Peyer's patch (tissue), 4 donors: ENCODE measurements at places on chromosomes 6 and 20.

GRCh38 chr6:71544906-71545305, 256.3 kb downstream of the OGFRL1 start:
- no peak for DNase-seq

DNA sequence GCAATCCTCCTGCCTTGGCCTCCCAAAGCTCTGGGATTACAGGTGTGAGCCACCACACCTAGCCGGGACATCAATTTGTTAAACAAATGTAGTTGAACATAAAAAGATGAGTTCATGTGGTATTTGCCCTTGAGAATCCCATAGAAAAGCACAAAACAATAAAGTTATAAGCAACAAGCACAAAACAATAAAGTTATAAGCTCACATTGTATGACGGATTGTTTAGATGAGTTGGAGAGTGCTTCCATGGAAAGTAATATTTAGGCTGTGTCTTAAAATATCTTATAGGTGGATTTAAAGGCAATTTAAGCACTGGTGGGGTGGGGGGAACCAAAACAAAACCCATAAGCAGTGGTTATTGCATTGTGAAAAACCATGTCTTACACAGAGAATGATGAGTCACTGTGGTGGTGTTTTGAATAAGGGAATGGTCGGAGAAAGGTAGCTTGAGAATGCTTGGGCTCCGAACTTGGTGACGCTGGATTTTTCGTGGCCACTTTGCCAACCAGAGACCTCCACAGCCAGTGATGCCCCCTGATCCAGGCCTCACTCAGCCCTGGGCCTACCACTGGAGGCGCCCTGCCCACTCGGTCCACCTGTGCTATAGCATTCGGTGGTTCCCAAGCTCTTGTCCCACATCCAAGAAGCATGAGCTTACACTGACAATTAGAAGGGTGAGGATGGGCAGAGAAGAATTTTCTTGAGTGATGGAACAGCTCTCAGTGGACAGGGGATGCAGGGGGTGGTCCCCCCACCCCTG, 256.0 kb downstream of the CDKAL1 start:
- no peak for DNase-seq

DNA sequence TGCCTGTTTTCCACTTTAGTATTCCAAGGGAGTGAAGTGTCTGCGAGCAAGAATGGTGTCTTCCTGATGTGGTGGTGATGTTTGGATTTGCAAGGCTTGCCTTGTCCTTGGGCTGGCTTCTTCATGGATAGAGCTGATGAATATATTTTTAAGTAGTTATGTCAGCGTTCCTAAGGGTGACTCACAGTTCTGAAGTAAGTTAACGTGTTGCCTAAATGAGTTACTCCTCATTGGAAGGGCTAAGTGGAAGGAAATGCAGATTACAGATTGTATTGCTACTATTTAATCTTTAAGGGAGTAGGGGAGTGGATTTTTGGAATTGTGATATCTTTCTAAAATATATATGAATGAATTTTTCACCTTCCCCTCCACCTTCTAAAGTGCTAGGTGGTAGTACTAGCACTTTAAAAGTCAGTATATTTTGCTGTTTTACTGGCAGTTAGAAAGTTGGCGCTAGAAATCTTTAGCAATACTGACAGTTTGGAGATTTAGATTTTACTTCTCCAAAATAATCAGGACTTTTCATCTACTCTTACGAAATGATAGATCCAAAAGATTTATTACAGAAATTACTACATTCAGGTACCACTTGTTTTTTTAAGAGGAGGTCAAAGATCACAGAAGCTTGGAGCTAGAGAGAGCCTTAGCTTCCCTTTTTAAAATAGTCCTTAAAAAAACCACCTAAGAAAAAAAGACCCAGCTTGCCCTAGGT, 197.4 kb downstream of the JARID2 start:
- DNase-seq, result no peak

DNA sequence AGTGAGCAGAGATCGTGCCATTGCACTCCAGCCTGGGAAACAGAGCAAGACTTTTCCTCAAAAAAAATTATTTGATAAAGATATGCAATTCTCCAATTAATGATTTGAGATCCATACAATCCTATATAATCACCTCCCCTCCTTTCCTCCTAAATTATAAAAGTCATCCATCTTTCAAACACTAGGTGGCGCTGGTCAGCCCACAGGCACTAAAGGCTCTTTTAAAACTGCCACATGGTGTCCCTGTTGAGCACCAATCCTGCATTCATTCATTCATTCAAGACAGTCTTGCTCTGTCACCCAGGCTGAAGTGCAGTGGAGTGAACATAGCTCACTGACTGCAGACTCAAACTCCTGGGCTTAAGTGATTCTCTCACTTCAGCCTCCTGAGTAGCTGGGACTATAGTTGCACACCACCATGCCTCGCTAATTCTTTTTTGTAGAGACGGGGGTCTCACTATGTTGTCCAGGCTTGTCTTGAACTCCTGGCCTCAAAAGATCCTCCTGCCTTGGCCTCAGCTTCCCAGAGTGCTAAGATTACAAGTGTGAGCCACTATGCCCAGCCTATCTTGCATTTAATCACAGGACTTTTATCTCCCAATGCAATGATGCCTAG, 58.7 kb upstream of the SLC2A12 start:
- DNase-seq, result no peak

DNA sequence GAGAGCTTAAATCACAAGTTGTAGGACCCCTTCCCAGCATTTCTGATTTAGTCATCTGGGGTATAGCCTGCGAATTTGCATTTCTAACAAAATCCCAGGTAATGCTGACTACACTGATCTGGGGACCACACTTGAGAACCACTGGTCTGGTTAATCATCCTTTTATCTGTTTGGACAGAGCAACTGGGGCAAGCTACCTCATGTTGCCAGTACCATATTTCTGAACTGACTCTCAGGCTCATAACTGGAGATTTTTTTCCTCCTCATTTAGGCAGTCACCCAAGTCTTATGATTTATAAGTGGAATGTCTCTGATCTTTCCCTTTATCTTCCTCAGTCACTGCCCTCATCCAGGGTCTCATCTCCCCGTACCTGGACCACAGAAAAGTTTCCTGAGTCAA, 12.0 kb upstream of the GTF3C6 start:
- DNase-seq, result no peak

DNA sequence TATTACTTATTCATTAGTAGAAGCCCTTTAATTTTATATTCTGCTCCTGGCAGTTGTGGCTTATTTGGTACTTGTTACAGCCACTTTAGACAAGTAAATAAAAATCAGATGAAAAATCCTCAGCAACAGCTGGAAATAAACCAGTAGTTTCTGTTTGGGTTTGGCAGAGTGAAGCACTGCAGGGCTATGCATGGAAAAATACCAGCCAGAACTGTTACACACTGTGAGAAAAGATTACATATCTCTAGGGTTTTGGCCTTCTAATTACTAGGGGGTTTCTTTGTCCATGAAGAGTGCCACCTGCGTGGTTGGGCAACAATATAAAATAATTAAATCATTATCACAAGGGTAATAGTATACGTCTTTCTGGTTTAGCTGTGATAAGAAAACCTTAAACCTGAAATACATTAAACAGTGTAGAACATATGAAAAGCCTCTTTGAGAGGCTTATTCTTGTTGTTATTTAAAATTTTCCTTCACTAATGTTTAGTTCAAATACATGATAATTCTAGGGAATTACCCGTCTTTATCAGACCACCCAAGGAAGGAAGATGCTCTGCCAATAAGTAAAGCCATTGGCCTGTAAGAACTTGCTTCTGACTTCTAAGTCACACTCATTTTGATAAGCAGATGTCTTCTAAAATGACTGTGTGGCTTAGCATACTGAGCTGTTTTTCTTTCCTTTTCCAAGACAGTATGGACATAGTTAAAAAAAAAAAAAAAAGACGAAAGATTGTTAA, 320.0 kb upstream of the FLRT3 start:
- DNase-seq, result no peak

GRCh38 chr20:45833883-45834796, 541 bp downstream of the SNX21 start:
- DNase-seq, result peak; percentile 79

DNA sequence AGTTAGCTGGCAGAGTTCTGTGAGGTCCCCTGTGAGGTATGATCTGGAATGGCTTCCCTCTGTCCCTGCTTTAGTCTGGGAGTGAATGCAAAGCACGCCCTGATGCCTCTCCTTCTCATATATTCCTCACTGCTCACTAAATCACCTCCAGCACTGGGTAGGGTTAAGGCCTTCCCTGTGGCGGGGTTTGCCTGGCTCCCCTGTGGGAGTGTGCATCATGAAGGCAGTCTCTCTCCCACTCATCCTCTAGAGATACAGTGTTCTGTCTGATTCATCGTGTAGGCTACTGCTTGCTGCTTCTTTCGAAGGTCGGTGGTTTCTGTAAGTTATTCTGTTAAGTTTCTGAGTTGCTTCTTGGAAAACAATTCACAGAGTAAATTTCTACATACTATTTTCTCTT, 420.0 kb upstream of the EYS start:
- DNase-seq, result no peak

GRCh38 chr6:157161912-157162311, 161.4 kb downstream of the TMEM242 start:
- DNase-seq, result no peak

DNA sequence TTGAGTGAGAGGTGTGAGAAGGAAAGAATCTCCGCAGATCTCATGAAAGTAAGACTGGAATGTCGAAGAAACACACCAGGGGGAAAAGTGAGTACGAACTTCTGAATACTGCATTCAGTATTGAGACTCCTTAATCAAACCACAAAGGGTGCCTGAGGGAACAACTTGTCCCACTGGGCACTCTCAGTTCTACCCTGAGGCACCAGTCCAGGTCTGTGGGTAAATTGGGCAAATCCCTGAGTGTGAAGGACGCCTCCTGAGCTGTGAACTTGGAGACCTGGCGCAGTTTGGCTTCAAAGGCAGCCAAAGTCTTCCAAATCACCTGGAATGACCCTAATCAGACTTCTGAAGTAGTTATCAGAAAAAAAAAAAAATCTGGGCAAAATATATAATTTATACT, 329.7 kb downstream of the BTBD9 start:
- DNase-seq, result no peak

GRCh38 chr20:24494460-24494920, 25.1 kb downstream of the SYNDIG1 start:
- DNase-seq, result no peak

DNA sequence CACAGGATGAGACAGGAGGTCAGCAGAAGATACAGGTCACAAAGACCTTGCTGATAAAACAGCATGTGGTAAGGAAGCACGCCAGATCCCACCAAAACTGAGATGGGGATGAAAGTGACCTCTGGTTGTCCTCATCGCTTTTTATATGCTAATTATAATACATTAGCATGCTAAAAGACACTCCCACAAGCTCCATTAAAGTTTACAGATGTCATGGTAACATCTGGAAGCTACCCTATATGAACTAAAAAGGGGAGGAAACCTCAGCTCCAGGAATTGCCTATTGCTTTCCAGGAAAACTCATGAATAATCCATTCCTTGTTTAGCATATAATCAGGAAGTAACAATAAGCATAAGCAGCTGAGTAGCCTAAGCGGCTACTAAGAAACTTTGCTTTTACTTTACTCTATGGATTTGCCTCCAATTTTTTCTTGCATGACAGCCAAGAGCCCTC, 8.4 kb upstream of the RIN2 start:
- no peak for DNase-seq

- DNase-seq, result no peak
Measured at GRCh38 chr6:156449569-156449968, 327.6 kb upstream of the ARID1B start.

DNA sequence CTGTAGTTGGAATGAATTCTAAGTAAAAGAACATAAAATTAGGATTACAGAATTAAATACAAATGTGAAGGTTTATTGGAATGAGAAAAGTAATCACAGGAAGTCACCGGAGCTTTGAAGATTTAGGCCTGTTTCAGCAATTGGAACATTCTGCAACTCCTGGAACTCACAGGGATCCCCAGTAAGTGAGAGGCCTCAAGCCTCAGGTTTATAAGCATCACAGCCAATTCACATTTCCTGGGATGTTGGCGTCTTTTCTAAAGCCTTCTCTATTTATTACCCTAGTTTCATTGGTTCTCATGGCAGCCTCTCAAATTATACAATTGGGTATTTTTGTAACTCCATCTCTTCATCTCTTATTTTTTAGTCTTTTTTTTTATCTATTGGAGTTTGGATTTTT, 90.4 kb upstream of the HIVEP1 start:
- DNase-seq, result no peak

DNA sequence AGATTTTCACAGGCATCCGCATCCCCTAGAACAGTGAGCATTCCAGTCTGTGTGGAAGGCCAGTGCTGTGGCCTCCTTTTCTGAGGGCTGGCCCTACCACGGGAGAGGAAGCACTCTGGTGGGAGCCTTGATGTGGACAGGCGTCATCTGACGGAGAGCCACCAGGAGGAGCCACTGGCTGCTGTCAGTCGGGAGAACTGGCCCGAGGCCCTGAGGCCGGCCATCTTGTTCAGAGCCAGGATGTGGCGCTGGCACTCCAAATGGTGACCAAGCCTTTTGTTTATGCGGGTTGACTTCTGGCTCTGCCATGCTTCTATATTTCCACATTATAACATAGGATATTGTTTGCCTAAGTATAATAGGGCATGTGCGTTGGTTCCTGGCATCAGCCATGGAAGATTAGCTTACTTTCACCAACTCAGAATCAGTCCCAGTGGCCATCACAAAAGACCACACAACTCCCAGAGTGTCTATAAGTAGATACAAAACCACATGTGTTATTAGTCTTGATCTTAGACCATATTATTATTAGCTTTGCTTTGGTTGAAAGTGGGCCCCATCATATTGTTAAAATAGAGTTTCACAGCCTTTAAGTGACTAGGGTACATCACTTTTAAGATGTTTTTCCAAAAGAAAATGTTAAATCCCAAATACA, 273.9 kb upstream of the TAB2 start:
- no peak for DNase-seq

DNA sequence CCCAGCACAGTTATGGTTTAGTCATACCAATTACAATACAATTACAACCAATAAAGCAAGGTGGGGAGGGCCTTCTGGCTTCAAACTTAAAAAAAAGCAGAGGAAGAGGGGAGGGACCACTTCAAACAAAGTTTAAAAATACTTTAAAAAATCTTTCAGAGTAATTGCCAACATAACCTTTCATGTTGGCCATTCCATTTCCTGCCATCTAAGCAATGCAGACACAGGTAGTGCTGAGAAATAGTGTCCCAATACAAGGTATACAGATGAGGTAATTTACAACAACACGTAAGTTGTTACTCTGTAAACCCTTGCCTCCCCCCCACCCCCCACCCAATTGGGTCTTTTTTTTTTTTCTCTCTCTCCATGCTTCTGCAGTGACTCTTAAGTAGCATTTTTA, 18.8 kb upstream of the TBC1D20 start:
- no peak for DNase-seq

DNA sequence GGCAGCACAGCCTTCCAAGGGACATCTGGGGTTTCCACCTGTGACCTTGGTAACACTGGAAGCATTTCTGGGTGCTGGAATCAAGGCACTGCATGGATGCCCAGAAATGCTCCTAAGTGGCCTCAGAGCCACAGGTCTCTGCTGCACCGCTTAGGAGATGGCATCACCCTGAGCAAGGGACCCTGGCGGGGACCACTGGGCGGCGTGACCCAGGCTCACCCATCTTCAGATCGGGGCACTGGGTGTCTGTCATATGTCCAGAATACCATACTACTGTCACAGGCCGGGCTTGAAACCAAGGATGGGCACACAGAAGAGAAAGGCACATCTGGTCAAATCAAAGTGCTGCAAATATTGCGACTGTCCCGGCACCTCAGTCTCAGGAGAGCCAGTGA, 45.9 kb downstream of the SSR1 start:
- DNase-seq, result no peak
